ENCODE measurements at places on chromosomes 12 and 14.

GRCh38 chr12:115457798-115458197 is 773.8 kb upstream of the TBX3 start:
- DNase-seq, result no peak

DNA sequence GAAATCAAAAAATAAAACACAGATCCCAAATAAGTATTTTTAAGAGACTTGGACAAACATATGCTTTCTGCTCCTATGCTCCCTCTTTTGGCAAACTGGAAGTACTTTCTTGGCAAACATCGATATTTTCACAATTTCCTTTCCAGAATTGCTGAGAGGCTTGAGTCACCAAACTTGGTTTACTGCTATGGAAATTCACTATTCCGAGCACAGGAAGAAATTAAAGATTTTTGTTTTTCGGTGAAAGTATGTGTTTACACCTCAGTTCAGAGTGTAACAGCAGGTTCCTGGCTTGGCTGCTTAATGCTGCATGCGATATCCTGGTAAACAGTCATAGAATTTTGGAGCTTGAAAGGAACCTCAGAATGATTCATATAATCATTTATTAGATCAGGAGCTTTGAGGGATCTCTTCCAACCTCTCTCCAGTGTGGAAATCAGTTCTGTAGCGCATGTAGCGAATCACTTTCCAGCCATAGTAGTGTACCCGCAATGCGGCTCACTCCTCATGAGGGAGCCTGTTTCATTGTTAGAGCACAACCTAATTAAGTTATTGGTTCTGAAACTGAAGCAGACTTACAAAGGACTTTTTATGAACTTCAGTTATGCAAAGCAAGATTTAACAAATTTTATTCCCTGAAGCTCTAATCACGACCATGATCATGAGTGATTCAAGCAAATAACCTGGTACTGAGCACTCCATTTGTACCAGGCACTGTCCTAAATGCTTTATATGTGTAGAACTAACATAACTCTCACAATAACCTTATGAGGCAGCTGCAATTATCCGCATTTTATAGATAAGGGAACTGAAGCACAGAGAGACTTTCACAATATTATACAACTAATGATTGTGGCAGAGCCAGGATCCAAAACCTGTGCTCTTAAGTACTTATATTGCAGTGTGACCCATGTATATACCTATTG is 56.4 kb upstream of the ATP2A2 start:
- DNase-seq, result peak; percentile 88

- DNase-seq, result no peak
These were observed 623 bp upstream of the TSPAN8 start for GRCh38 chr12:71158361-71158882.

DNA sequence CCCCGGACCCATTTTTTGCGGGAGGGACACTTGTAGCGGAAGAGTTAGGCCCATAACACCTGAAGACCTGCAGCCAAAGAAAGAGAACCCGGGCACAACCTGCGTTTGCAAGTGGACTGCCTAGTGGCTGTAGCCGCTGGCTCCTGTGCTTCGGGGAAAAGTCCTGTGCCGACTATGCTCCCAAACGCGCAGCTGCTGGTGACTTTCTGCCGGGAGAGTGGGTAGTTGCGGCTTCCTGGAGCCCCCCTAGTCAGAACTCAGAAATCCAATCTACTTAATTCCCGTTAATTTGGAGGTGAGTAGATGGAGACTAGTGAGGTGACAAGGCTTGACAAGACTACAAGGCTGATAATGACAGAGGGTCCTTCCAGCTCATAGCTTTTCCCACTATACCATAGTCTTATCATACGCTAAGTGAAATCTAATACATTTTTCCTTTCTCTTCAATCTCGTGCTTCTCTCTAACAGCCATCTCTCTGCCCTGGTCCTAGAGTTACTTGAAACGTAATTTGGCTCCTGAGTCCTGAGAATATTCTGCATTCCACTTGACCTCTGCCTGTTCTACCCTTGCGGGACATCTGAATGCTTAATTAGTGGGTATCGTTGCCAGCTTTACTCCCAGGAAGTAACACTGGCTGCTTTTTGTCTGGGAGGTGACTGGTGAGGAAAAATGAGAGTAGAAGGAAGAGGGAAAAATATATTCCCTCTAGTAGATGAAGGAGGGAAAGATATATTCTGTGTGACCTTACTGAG is 556 bp downstream of the MTHFD1 start:
- DNase-seq, result peak; percentile 37

DNA sequence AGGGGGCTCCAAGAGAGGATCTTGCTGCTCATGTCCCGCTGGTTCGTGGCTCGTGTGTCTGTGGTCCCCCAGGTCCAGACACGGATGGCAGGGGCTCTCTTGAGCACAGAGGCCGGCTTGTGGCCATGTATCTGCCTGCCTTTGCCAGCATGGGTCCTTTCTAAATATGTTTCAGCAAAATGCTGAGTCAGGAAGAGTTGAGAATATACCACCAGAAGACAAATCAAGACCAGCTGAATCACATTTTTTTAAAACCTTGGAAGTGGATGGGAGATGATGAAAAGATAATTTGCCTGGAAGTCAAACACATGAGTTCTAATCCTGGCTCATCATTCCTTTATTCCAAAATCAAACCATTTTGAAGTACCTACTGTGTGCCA is 58.0 kb downstream of the NUAK1 start:
- no peak for DNase-seq

GRCh38 chr14:74973003-74973653 is 17.7 kb upstream of the PGF start:
- peak; percentile 22 for DNase-seq

DNA sequence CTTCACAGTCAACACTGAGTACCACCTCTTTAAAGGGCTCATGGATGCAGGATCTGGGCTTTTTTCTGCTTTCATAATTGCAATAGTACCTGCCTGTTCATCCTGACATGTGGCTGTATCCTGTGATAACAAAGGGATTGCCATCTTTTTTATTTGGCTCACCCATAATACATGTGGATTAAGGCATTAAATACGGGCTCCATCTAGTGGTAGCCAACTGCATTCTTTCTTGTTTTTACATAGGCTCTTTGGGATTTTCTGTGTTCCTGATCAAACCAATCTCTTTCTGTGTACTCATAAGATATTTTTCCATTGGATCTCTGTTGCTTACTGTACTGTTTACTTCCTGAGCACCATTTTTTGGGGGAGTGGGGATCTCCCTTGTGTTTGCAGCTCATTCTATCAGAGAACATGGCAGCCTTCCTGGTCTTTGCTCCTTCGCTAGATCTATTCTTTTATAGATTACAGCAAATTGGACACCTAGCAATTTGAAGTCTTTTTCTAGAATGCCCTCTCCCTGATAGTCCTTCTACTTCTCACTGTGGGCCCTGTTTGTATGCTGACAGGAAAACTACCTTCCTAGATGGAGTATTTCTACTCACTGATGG is 723.4 kb upstream of the MDGA2 start:
- peak; percentile 36 for DNase-seq

DNA sequence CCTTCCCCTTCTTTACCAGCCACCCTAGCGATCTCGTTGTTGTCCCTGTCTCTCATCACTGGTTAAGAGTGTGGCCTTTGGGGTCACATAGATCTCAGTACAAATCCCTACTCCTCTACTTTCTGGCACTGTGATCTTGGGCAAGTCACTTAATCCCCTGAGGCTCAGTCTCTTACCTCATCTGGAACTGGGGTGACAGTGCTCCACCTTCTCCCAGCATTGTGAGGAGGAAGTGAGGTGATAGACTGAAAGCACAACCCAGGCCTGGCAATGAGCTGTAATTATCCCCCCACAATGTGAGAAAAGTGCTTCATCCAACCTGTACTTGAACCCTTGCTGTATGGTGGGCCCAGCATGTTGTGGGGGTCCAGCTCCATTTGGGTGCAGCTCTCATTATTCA is 48.0 kb downstream of the IRAK3 start:
- no peak for DNase-seq

GRCh38 chr12:8907513-8907912 is 6.8 kb upstream of the PHC1 start:
- DNase-seq, result no peak

DNA sequence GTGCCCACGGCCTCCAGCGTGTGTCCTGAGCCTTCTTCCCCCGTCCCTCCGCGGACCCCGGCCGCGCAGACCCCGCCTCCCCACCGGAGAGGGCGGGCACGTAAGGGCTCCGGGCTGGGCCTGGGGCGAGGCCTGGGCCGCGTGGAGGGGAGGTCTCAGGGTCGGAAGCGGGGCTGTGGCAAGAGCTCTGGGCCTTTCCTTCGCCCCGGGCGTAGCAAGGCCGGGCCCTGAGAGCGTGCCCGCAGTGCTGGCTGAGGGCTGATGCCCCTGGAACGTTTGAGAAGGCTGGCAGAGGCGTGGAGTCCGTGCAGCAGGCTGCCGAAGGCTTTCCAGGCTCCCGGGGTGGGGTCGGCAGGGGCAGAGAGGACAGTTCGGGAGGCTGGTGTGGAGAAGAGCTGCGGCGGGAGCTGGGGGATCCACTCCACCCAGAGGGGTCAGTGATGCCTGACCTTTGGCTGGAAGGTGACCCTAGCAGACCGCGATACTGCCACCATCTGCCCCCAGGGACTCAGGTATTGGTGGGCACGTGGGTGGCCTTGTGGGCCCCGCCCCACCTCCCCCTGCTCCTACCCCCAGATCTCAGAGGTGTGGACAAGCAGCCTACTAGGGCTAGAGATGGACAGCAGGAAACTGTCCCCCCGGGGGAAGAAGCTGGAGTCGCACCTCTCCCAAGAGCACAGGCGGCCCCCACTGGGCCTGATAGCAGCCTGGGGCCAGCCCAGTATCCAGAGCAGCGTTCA is 558 bp downstream of the TEX22 start:
- DNase-seq, result no peak

DNA sequence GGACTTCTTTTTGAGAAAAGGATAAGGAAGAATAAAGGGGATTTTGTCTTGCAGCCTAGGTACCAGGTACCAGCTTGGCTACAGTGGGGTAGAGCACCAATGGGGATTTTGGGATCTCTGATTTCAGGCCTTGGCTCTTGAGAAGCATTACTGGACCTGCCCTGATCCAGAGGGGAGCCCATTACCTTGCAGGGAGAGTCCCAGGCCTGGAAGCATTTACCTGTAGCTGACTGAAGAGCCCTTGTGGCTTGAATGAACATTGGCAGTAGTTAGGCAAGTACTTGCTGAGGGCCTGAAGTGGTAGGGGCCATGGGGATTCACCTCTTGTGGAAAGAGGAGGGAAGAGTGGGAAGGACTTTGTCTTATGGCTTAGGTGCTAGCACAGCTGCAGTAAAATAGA is 308.2 kb upstream of the FBXO33 start:
- DNase-seq, result no peak

DNA sequence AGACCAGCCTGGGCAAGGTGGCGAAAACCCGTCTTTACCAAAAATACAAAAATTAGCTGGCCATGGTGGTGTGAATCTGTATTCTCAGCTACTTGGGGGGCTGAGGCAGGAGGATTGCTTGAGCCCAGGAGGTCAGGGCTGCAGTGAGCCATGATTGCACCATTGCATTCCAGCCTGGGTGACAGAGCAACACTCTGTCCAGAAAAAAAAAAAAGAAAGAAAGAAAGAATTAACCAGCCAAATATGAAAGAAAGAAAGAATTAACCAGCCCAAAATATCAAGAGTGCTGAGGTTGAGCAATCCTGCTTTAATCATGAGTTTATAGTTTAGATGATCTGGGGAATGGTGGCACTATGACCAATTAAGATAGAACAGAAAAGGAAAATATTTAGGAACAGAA is 3.5 kb upstream of the ACTN1 start:
- DNase-seq, result no peak

DNA sequence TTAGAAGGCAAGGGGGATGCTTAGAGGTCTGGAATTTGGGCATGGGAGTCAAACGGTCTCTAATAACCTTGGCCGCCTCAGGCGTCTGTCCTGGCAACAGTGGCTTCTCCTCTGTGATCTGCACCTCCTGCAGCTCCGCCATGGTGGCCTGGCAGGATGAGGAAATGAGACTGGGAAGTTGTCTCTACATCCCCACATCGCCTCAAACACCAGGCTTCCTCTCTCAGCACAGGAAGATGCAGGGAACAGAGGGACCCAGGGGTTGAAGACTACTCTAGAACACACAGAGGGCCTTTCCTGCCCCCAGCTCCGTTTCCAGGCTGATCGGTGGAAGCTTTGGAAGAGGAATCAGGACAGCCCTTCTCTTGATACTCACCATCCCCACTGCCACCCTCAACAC is 1.7 kb downstream of the NDRG2 start:
- no peak for DNase-seq

DNA sequence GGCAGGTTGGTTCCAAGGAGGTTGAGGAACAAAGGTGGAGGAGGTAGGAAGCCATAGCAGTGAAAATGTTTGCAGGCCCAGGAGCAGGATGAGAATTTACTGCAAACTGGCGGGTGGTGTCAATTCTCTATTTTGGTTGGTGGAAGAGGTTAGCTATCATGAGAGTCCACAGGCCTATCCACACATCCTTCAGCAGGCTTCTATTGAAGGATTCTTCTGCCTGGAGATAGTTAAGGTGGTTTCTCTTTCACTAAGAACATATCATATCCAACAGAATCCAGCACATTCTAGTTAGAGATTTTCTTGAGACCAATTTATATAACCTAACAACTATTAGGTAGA is 68.9 kb upstream of the DYRK2 start:
- no peak for DNase-seq

DNA sequence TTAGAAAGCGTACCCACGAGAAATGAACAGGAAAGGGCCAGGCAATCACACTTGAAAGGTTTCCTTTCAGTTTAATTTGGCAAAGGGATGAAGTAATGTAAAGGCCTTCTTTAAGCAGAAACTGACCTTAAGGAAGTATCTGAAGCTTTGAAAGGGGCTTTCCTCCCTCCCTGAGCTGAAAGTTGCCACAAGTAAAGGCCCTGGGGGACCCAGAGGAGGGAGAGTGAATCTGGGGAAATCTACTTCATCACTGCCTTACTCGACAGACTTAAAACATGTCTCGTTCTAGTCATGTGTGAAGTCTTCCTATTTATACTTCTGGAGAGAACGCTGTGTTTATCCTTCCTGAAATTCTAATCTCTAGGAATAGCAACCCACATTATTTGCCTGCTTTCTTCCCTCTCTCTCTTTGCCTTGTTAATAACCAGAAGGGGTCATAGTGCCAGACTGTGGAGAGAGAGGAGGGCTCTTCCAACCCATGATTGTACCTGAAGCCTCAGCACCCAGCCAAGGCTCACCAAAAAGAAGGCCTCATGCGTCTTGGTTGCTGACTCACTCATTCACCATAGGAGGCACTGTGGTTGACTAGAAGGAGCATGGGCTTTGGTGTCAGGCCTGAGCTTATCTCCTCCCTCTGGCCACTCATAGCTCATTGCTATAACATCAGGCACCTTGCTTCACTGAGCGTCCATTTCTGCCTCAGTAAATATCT is 10.2 kb upstream of the GPX2 start:
- DNase-seq, result peak; percentile 32

- no peak for DNase-seq
These were observed 44.1 kb downstream of the WSCD2 start for GRCh38 chr12:108173160-108173559.

- DNase-seq, result peak; percentile 7
These were observed 68.3 kb upstream of the FICD start for GRCh38 chr12:108446766-108447165.

GRCh38 chr14:62187265-62187664 is 425.0 kb downstream of the SNAPC1 start:
- DNase-seq, result no peak

Data from astrocyte of the spinal cord (primary cell).